ENCODE measurements at places on chromosomes 13 and 19.

- DNase-seq = no peak
Observed at GRCh38 chr19:45745606-45746005, 12.4 kb downstream of the MEIOSIN start.

- no peak for DNase-seq
Observed at GRCh38 chr13:29702912-29703351, 107.4 kb upstream of the SLC7A1 start.

- no peak for DNase-seq
Observed at GRCh38 chr13:84962141-84962750, 837.0 kb downstream of the SLITRK6 start.

DNA sequence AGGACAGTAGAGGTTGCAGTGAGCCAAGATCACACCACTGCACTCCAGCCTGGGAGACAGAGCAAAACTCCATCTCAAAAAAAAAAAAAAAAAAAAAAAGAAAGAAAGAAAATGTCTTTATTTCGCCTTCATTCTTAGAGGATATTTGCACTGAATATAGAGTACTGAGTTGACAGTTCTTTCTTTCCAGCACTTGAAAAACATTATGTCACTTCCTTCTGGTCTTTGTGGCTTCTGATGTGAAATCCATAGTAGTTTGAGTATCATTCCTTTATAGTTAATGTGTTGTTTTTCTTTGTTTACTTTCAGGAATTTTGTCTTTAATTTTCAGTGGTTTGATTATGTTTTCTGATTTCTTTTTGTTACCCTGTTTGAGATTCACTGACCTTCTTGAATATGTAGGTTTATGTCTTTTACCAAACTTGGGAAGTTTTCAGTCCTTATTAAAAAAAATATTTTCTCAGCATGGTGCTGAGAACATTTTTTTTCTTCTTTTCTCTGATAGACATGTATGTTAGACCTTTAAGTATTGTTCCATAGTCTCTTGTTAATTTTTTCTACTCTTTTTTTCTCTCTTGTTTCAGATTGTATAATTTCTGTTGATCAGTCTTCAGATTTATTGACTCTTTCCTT, 50.1 kb downstream of the PCCA start:
- no peak for DNase-seq

DNA sequence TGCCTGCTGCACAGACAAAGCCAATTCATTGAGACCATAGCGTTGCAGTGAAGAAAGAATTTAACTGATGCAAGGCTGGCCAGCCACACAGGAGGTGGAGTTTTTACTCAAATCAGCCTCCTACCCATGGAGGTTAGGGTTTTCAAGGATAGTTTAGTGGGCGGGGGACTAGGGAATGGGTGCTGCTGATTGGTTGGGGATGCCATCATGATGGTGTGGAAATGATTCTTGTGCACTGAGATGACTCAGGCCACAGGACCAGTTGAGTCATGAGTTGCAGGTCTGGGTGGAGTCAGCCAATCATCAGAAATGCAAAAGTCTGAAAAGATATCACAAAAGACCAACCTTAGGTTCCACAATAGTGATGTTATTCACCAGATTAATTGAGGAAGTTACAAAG, 359.6 kb downstream of the FOXO1 start:
- no peak for DNase-seq

DNA sequence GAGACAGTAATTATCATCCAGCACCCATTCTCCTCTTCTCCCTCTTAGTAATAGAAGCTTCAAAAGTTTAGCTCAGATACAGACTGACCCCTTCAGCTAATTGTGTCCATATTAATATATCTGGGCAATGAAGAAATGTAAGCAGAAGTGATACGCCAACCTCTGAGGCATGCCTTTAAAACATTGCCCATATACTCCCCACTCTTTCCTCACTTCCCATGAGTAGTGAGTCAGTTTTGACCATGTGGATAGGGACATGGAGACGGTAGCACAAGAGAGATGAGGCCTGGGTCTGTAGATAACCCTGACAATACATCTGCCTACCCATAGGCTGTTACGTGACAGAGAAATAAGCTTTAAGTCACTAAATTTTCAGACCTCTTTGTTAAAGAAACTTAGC, 147.6 kb downstream of the KCTD12 start:
- no peak for DNase-seq

GRCh38 chr19:6209233-6209632, 70.5 kb downstream of the MLLT1 start:
- DNase-seq = no peak

- DNase-seq = no peak
Observed at GRCh38 chr13:77732287-77732686, 34.8 kb downstream of the SLAIN1 start.

DNA sequence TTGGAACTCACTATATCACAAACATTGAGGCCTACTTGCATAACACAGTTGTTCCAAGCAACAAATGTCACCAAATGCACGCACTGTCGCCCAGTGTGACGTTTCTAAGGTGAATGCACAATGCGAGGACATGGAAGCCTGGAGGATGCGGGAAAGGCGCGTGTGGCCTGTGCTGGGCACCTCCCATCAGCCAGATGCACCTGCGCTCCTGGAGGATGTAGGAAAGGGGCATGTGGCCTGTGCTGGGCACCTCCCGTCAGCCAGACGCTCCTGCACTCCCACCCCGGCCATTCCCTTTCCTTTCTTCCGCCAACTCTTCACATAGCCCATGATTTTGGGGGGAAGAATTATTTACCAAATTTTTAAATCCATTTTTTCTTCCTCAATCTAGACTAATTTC, 202.4 kb upstream of the SOX1 start:
- DNase-seq = no peak

DNA sequence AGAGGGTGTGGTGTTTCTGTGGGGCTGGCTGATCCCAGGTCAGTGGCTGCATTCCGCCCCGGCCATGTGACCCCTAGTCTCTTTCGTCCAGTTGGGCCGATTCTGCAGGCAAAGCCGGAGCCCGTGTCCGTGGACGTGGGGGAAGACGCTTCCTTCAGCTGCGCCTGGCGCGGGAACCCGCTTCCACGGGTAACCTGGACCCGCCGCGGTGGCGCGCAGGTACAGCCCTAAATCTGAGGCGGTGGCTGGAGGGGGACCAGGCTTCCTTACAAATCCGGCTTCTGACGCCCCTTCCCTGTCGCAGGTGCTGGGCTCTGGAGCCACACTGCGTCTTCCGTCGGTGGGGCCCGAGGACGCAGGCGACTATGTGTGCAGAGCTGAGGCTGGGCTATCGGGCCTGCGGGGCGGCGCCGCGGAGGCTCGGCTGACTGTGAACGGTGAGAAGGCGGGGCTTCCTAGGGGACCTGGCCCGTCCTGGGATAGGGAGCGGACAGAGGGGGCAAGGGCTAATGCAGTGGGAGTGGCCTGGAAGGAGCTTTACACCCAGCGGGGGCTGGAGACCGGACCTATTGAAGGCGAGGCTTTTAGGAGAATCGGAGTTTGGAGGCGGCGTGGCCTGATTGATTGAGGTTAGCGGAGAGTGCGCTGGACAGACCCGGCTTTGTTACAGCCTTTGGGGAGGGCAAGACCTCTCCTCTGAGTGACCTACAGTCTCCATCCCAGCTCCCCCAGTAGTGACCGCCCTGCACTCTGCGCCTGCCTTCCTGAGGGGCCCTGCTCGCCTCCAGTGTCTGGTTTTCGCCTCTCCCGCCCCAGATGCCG, 4.3 kb downstream of the KIRREL2 start:
- DNase-seq = no peak

- DNase-seq = no peak
Observed at GRCh38 chr19:10402441-10403038, 802 bp downstream of the CDC37 start.

DNA sequence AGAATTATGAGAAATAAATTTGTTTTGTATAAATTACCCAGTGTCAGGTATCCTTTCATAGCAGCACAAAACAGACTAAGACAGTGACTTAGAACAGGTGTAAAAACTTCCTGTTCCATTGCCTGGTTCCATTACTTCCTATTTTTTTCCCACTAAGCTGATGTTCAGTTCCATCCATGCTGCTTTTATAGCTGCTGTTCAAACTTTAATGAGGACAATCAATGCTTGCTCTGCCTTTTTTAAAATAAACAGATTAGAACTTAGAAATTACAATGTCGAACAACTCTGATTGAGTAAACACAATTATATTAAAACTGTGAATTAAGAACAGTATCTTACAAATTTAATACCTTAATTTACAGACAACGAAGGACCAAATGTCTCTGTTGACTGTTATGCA, 818.9 kb downstream of the OLFM4 start:
- no peak for DNase-seq

DNA sequence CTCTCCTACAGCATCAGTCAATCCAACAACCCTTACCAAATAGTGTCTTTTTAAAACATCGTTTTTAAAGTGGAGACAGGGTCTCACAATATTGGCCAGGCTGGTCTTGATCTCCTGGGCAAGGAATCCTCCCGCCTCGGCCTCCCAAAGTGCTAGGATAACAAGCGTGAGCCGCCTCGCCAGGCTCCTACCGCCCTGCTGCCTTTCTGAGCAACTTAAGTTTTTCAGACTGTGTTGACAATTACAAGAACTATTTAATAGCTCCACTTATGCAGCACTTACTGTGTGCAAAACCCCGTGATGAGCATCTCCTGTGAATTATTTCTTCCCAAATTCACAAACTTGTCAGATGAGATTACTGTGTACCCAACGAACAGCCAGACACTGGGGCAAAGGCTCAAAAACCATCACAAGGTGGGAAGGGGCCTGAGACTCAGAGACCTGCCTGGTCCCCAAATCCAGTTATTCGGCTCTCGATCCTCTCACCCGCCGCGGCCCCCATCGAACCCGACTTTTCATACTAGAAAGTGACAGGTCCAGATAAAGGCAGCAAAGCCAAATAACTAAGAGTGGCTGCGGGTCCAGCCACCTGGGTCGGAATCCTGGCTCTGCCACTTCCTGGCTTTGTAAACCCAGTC, 581 bp downstream of the RPL18 start:
- DNase-seq = no peak

GRCh38 chr13:73872397-73872796, 261.8 kb downstream of the KLF12 start:
- no peak for DNase-seq

GRCh38 chr19:41700381-41701195, 7.8 kb upstream of the CEACAM5 start:
- no peak for DNase-seq

DNA sequence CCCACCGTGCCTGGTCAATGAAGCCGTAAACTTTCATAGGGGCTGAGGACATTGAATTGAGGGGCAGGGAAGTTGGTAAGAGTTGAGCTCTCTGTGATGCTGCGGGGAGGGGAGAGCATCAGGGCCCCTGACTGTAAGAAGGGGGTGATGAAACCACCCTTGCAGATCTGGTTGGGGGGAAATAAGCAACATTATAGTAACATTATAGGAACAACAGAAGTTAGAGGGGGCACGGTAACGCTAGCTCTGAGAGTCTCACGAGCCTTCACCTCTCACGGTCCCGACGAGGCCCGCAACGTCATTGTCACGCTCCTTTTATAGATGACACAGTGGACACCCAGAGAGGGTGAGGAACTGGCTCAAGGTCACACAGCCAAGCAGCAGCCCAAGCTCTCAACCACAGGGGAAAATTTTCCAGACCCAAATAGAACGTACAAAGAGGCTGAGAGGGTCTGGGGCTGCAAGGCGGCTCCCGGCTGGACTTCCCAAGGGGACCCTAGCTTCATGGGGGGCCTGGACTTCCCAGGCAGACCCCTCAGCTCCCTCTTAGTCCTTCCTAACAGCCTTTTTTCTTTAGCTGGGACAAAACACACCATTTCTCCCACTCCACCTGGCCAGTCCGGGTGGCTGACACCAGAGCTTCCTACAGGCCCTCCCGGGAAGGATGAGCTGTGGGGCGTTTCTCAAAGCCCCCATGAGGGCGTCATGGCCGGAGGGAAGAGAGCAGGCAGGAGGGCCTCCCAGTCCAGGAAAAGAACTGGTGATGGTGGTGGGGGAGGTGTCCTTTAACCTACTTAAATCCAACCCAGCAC, 4.1 kb downstream of the TLE5 start:
- DNase-seq = no peak

DNA sequence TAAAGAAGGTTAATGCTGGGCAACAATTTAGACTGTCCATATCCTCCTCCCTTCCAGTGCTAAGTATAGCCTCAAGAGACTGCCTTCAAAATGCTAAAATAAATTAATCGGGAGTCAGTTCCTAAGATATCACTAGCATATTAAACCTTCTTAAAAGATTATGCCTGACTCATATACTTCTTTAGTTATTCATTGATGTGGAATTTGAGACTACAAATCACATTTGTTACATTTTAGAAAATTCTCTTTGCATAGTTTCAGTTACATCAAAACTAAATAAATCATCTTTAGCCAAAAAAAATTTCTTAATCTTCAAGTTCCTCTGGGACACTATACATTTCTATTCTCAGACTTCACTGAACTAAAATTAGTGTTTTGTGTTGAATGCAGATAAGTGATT, 769.1 kb downstream of the PCDH9 start:
- no peak for DNase-seq

- no peak for DNase-seq
Observed at GRCh38 chr13:60957816-60958215, 457.8 kb downstream of the PCDH20 start.

DNA sequence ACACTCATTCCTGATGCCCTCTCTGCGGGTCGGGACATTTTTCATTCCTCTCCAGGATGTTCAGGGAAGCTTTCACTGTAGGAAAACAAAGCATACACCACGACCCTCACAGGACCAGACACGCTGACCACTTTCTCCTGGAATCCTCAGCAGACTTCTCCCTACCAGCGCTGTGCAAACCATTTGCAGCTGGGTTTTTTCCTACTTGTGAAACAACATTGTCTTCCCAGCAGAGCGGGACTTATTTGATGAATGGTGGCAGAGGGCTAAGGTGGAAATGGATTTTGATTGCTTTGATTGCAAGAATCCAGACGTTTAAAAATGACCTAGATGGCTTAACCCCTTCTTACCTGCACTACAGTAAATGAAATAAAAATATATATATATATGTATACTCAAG, 265.9 kb downstream of the TBC1D4 start:
- DNase-seq = no peak

- DNase-seq = no peak
Observed at GRCh38 chr13:106649495-106649894, 81.6 kb upstream of the ARGLU1 start.

DNA sequence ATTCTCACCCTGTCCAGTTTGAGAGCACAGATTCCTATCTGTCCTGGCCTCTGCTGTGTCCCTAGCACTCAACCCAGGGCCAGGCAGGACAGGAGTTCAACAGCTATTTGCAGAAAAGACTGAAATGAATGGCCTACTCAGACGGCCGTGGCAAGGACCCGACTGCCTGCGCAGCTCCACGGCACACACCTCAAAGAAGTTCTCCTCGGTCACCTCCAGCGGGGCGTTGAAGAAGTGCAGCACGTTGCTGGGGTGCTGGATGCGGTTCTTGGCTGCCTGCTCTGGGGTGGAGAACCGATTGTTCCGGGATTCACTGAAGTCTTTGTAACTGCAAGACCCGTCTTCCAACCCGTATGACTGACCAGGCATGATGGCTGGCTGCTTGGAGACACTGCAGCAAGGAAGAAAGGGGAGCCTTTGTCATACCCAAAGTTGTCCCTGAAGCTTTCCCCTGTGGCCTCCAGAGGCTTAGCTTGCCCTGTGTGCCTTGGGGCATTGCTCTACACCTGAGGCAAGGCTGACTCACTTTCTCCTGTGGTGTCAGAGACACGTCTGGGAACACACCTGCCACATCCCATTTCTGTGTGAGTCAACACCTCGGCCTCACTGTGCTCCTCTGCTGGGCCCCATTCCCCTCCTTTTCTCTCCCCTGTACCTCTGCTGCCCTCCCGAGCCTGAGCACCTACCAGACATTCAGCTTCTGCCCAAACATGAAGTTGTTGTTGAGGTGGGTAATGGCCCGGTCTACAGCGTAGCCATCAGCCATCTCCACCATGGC, 6.8 kb upstream of the ECH1 start:
- DNase-seq = no peak

- no peak for DNase-seq
Observed at GRCh38 chr19:42563352-42564210, 31.1 kb downstream of the CEACAM8 start.
